ENCODE measurements at places on chromosomes 5 and 9. TPM values are rescaled to one million over a fixed set of nuclear protein-coding genes. Genes with fewer than 3 reads are reported as not detected.

WDR31 gene
- total RNA-seq = 2.5 TPM

GRCh38 chr5:156681265-156681664, 168.8 kb upstream of the PPP1R2B start:
- no peaks in the 10 kb centered on the region for H3K4me1 ChIP-seq
- no peak overlapping the region for H3K27ac ChIP-seq

DNA sequence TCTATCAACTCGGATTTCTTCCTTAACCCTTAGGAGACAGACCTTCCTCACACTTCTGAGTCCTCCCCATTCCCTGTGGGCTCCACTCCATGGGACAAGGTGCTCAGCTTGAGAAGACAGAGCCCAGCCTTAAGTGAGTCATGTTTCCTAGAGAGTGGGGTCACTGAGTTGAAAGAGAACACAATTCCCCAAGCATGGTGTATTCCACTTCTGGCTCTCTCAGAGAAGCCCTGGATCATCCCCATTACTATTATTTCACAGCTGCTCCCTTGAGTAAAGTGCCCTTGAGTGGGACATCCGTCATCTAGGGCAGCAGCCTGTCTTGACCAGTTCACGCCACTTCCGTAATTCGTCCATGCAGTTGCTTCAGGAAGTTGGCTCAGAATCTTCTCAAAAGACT, 604.8 kb downstream of the BNC2 start:
- H3K27ac ChIP-seq = no peak overlapping the region
- no peaks in the 10 kb centered on the region for H3K27me3 ChIP-seq
- no peak overlapping the region for H3K4me3 ChIP-seq
- no peaks in the 10 kb centered on the region for H3K36me3 ChIP-seq

DNA sequence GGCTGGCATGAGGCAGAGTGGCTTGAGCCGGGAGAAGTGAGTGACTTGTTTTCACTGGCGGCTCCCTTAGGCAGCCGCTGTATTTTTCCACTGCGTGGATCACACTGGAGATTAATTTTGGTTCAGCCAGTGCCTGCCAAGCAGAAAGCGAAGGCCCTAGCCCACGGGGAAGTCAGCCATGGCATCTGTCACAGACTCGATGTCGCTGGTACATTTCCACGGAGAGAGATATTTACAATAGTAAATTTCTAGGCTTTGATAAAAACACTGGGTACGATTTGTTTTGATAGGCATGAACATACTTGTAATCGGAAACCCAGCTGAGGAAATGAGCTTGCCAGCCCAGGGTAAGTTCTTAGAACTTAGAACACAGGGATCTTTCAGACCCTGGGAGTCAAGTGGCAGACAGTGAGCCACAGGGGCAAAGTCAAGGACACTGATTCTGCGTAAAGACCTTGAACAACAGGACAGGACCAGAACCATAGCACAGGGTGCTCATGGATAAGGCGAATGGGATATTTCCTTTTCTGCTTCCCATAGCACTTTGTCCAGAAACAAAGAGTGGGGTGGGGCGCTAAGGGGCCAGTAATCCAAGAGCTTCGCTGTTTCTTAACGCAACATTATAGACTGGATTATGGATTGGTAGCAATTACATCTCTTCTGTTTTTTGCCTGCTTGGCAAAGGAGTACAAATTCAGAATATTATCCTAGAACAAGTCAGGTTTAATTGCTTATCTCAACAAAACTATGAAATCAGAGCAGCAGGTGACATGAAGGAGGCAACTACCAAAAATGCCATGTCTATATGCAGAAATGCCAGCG, 4.5 kb downstream of the DUSP1 start:
- H3K4me1 ChIP-seq = no peaks in the 10 kb centered on the region
- peak; percentile 78 for DNase-seq
- H3K36me3 ChIP-seq = peaks cover 5% of the 10 kb centered on the region
- peak overlapping the region; percentile 85 for H3K4me3 ChIP-seq
- H3K27me3 ChIP-seq = no peaks in the 10 kb centered on the region

- H3K36me3 ChIP-seq = no peaks in the 10 kb centered on the region
- no peaks in the 10 kb centered on the region for H3K27me3 ChIP-seq
- no peak overlapping the region for H3K4me3 ChIP-seq
Measured at GRCh38 chr9:9504869-9505268, 1107.9 kb downstream of the PTPRD start.

DNA sequence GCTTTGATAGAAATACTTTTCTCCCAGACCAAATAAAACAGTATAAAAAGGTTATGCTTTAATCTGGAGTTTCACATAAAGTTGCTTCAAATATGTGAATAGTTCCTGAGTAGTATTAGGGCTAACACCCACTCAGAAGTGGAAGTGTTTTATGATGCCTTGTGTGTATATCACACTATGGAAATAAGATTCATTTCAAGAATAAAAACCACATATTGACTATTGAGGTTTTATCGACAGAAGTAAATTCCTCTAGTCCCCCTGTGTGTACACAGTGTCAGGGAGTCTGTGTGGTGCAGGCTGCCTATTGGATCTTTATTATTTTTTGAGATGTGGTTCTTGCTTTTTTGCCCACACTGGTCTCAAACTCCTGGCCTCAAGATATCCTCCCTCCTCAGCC, 20.8 kb upstream of the LRRTM2 start:
- H3K27me3 ChIP-seq = no peaks in the 10 kb centered on the region
- DNase-seq = no peak
- H3K4me3 ChIP-seq = no peak overlapping the region
- H3K36me3 ChIP-seq = no peaks in the 10 kb centered on the region
- H3K27ac ChIP-seq = no peak overlapping the region

Measured in Peyer's patch (tissue), 4 donors.